Effector memory CD8-positive, alpha-beta T cell (primary cell): ENCODE measurements at places on chromosomes 1 and 21.

DNA sequence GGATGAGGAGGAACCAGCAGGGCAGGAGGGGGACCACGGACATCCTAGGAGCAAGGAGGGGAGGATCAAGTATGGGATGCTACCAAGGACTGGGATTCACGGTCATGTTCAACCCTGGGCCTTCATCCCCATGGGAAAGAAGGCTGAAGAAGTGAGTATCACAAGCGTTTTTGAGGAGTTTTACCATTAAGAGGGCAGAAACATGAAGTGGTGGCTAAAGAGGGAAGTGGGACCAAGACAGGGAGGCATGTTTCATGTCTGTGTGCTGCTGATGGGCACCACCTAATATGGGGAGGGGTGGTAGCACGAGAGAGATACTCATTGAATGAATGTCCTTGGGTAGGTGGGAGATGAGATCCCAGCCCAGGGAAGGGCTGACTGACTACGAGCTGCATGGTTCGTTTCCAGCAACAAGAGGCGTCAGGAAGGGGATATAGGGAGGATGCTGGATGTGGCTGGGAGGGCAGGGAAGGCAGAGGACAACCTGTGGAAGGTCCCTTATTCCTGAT lies 11.3 kb upstream of the LSS start:
- peak overlapping the region; percentile 38 for H3K27ac ChIP-seq
- DNase-seq: no peak
- H3K36me3 ChIP-seq: peaks cover 56% of the 10 kb centered on the region
- H3K4me1 ChIP-seq: peaks cover 8% of the 10 kb centered on the region

- H3K4me1 ChIP-seq: no peaks in the 10 kb centered on the region
- peaks cover 2% of the 10 kb centered on the region for H3K27me3 ChIP-seq
- H3K4me3 ChIP-seq: no peak overlapping the region
- no peak overlapping the region for H3K27ac ChIP-seq
- no peak for DNase-seq
These were observed 137.0 kb downstream of the LRRC53 start for GRCh38 chr1:74375376-74375775.

DNA sequence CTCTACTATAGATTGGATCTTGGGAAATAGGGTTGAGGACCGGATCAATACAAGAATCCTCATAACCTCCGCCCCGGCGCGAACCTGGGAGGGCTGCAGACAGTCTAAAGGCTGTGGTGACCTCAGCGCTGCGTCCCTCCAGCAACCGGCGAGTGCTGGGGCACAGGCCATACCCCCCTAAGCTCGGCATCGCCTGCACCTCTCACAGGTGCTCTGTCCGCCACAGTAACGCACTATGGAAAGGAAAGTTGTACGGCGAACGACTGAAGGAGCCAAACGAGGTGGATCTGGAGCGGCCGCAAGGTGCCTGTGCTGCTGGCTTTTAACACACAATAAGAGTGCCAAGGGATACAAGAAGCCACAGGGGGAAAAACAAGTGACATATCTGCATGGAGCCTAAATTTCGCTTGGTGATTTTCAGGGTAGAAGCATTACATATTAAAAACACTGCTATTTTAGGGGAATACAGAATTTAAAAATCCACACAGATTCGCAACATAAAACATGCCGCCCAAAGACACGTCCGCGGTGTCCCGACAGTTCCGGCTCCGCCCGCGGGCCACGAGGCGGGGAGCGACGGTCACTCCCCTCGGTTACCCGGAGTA lies 1.4 kb upstream of the RBM15 start:
- H3K27ac ChIP-seq: no peak overlapping the region
- no peak for DNase-seq
- H3K36me3 ChIP-seq: peaks cover 22% of the 10 kb centered on the region

DNA sequence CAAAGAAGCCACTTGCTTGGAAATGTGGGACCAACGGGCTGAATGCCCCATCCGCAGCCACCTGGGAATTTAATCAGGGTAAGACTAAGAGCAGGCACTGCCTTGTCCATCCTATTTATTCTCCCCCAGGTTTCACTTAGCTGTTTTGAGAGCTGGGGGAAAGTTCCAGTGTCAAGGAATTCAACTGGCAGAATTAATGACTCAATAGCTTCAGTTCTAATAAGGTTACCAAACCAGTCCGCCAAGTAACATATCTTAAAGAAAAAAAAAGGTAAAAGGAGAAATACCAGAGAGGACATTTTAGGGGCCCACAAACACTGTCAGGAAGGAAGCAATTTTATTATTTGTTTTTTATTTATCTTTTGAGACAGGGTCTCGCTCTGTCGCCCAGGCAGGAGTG lies 157.6 kb upstream of the SOD1 start:
- no peaks in the 10 kb centered on the region for H3K27me3 ChIP-seq
- no peak overlapping the region for H3K27ac ChIP-seq
- no peaks in the 10 kb centered on the region for H3K36me3 ChIP-seq
- no peak for DNase-seq

DNA sequence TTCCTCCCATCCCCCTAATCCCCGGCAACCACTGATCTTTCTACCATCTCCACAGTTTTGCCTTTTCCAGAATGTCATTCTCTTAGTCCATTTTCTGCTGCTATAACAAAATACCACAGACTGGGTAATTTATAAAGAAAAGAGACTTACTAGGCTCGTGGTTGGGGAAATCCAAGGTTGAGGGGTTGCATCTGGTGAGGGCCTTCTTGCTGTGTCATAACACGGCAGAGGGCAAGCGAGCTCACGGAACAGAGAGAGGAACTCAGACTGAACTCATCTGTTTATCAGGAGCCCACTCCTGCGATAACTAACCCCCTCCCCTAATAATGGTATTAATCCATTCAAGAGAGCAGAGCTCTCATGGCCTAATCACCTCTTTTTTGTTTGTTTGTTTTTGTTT lies 52.0 kb downstream of the RUNX3 start:
- no peak for DNase-seq
- no peaks in the 10 kb centered on the region for H3K36me3 ChIP-seq
- peaks cover 3% of the 10 kb centered on the region for H3K4me1 ChIP-seq

- H3K27me3 ChIP-seq: peaks cover 39% of the 10 kb centered on the region
- H3K36me3 ChIP-seq: no peaks in the 10 kb centered on the region
- H3K4me1 ChIP-seq: no peaks in the 10 kb centered on the region
- H3K27ac ChIP-seq: no peak overlapping the region
These were observed 10.6 kb upstream of the PRDM16 start for GRCh38 chr1:3058263-3059030.

DNA sequence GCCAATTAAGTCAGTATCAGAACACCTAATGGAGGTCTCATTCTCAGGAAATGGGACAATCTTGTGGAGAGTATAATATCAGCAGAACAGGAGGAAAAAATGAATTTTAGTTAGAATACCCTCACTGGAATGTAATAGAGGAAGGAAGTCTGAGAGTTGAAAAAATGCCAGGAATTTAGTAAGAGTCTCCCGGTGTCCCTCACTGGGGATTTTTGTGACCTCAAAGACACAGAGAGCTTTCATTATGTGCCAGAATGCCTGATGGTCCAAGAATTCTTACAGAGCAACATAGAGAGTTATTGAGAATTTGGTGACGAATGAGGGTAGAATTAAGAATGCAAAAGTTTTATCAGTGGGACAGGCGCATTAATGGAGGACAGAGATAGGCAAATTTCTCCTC lies 443.5 kb upstream of the B3GALT2 start:
- DNase-seq: no peak
- no peak overlapping the region for H3K4me3 ChIP-seq
- H3K27ac ChIP-seq: no peak overlapping the region

DNA sequence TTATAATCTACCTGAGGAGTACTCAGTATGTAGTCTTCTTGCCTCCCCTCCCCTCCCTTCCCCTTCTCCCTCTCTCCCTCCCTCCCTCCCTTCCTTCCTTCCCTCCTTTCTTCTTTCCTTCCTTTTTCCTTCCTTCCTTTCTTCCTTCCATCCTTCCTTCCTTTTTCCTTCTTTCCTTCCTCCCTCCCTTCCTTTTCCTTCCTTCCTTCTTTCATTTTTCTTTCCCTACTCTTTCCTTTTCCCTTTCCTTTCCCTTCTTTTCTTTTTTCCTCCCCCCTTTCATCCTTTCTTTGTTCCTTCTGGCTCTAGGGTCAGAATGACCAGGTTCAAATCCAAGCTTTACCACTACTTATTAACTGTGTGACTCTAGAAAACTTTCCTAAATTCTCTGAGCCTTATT lies 48.5 kb upstream of the HAO2 start:
- H3K36me3 ChIP-seq: no peaks in the 10 kb centered on the region
- H3K27ac ChIP-seq: no peak overlapping the region
- H3K27me3 ChIP-seq: no peaks in the 10 kb centered on the region
- DNase-seq: no peak
- H3K4me3 ChIP-seq: no peak overlapping the region

DNA sequence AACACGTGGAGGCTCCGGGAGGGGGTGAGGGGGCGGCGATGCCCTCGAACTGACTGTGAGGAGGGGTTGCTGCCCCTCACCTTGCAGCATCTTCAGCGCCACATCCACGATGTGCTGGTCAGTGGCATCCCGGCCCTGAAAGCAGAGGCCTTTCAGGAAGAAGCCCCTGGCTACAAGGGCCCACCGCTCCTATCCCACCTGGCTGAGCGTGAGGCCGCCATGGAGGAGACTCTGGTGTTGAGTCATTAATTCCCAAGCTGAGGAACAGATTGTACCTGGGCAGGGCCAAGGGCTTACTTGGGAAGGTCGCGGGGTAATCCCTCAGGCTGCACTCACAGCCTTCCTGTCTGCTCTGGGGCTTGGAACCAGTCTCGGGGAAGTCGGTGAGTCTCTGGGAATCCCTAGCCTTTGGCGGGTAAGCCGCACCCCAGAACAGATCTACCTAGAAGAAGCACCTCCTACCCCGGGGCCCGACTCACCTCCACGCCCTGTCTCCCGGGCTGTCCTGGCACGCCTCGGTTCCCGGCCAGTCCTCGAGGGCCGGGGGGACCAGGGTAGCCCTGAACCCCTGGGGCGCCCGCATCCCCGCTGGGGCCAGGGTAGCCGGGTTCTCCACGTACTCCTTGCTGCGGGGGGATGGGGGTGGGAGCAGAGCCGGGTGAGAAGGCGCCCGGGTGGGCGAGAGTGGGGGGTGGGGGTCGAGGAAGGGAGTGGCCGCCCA lies 13.9 kb downstream of the COL9A2 start:
- no peaks in the 10 kb centered on the region for H3K4me1 ChIP-seq
- no peaks in the 10 kb centered on the region for H3K36me3 ChIP-seq
- no peak for DNase-seq
- H3K27me3 ChIP-seq: no peaks in the 10 kb centered on the region
